NCI-H69 (cell line): ENCODE measurements at places on chromosomes 4 and X.
A peak's percentile ranks its signal among the peaks of the same experiment; 100 is the strongest.

- DNase-seq: peak; percentile 81
These were observed at the start of gene PABPC4L for GRCh38 chr4:134201216-134202161. TSS of gene PABPC4L (minus strand) at chr4:134201789. CDS start at chr4:134201019, 770 bp downstream.

GRCh38 chr4:106695501-106696262 lies 327.1 kb upstream of the GIMD1 start:
- DNase-seq: no peak

DNA sequence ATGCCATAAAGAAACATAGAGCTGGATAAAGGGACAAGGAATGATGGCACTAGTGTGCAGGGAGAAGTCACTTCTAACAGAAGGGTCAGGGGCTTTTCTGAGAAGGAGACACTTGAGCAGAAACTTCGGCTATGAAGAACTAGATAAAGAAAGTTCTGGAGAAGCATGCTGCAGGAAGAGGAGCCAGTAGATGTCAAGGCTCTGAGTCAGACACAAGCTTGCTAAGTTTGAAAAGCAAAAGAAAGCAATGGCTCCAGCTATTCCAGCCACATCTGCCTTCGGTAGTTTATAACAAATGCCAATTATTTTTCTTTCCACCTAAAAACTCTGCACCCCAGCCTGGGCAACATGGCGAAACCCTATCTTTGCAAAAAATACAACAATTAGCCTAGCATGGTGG lies 7.5 kb downstream of the NUDT6 start:
- no peak for DNase-seq

GRCh38 chr4:165744370-165744769 lies 128.7 kb upstream of the TLL1 start:
- DNase-seq: no peak

GRCh38 chrX:23851544-23851943 lies 56.2 kb downstream of the APOO start:
- no peak for DNase-seq

DNA sequence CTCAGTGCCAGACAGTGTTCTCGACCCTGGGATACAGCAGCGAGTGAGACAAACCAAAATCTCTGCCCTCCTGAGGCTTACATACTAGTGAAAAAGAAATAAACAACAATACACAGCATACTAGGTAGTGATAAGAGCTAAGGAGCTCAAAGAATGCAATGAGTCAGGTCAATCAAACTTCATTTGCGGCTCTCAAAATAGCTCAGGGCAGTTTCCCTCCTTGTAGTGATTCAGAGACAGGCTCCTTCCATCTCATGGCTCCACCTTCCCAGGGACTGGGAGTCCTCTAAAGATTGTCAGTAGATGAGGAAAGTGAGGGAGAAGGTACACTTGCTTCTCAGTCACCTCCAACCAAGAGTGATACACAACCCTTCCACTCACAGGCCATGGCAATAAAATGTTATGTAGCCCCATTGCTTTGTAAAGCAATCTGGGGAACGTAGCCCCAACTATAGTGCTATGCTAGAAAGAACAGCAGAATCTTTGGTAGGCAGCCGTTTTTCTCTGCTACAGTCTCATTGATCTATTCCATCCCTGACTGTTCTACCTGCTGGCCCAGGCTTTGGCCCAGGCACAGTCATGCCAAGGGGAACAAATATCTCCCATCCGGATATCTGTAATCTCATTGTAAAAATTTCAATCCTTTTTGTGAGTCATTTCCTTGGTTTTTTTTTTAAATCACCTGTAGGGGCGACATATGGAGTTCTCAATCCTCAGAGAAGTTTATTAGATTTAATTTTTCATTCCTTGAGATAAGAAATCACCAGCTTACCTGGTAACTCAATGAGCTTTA lies 183.1 kb upstream of the S100G start:
- DNase-seq: no peak

DNA sequence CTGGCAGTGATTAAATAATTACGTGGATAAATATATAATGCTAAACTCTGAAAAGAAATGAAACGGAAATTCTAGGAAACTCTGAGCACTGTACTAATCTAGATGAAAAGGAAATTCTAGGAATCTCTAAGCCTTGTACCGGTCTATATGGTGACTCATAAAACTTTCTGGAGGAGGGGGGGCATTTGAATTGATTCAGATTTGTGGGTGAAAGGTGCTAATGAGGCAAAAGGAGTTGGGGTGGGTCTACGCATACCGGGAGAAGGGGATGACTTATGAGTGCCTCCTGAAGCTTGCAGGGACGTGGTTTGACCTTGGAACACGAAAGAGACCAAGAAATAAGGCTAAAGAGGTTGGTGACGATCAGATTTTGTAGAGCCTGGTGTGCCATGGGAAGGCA lies 151.7 kb upstream of the CASK start:
- no peak for DNase-seq
